ENCODE measurements at places on chromosomes 7 and 10.

GRCh38 chr10:62870866-62871265 lies 54.7 kb upstream of the EGR2 start:
- DNase-seq: no peak

GRCh38 chr10:43305876-43306275 lies 39.0 kb upstream of the RASGEF1A start:
- DNase-seq: no peak

DNA sequence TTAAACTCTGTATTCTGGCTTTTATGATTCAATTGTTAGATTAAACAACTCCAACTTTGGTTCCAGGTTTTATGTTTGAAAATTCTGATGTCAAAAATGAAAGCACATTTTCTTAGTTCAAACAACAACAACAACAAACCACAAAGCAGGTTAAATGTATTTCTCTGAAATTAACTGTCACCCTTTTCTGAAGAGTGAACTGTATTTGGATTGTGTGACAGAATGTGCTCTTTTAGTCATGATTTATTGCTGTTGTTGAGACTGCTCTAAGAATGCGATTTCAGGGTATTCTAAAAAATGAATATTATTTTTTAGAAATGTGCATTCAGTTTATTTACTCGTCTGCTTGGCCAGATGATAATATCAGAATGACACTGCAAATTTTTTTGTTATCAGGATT lies 144.1 kb downstream of the GNAI1 start:
- DNase-seq: no peak

DNA sequence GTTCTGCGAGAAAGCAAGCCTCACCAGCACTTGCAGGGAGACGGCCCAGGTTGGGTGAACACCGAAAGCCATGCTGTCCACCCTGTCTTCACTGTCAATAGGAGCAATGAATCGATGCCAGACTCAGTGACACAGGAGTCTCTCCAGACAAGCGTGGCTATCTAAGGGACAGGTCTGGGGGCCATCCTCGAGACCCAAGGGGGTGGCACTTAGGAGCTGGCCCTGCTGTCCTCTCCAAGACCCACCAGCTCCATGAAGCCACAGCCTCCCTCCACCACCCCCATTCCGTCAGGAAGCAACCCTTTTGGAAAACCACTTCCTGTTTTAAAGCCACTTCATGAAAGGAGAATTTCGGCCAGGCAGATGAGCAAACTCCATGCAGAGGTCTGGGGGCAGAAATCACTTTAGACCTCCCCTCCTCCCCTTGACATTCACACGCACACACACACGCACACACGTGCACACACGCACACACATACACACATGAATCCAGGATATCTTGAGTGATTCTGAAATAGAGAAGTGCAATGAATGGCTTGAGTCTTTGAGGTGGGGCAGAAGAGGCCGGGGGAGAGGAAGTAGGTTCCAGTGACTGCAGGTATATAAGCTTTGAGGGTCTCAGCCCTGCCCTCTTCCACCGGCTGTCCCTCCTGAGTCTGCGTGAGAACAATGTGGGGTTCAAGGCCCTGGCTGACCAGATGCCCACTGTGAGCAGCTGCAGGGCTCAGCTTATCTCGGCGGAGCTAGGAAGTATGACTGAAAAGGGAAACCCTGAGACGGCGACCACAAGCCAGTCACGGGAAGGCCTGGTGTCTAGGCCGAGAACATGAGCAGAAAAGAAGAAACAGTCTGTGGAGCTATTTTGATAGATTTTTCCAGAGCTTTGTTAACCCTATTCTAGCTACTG lies 25.0 kb downstream of the RGS10 start:
- no peak for DNase-seq

GRCh38 chr10:107671960-107672359 lies 507.5 kb upstream of the SORCS1 start:
- DNase-seq: no peak

- DNase-seq: peak; percentile 75
Measured at GRCh38 chr7:141071260-141071854, 2.5 kb upstream of the TMEM178B start.

- DNase-seq: no peak
Measured at GRCh38 chr10:79250259-79250658, 97.0 kb upstream of the PPIF start.

- DNase-seq: no peak
Measured at GRCh38 chr7:135177028-135177696, 6.7 kb upstream of the CYREN start.

- no peak for DNase-seq
Measured at GRCh38 chr7:124702385-124702784, 63.2 kb downstream of the GPR37 start.

- DNase-seq: no peak
Measured at GRCh38 chr7:22574754-22575520, 74.9 kb upstream of the STEAP1B start.

DNA sequence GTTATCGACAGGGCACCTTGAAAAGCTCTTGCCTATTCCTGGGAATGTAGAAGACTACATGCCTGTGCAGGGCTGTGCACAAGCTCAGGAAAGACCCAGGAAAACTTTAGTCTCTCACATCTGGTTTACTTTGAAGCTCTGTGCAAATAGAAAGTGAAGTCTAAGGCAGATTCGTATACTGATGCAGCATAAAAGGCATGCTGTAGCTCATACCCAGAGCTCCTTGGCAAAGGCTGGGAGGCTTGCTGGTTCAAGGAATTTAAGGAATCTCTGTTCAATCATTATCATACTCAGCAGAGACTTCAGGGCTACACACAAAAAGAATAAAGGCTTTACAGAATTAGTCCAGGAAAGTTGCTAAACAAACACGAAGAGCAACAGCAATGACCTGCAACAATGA lies 192.0 kb downstream of the OTUD1 start:
- no peak for DNase-seq

All from NCI-H82 (cell line).